Suprapubic skin (tissue), 4 donors: ENCODE measurements at places on chromosomes 4 and X. TPM values are rescaled to one million over a fixed set of nuclear protein-coding genes. Genes with fewer than 3 reads are reported as not detected.

The USP17L21 gene
- total RNA-seq, result not detected

- DNase-seq, result no peak
These were observed 150.5 kb downstream of the RAP1GDS1 start for GRCh38 chr4:98411731-98412130.

- DNase-seq, result peak; percentile 85
These were observed at the start of gene RASL11B for GRCh38 chr4:52861879-52862616. Gene RASL11B, plus strand, starts transcription at chr4:52862317. Its CDS starts 191 bp downstream, at chr4:52862508.

The SYTL5 gene
- 0.25 TPM for total RNA-seq

GRCh38 chrX:13748486-13748885 is 13.9 kb downstream of the OFD1 start:
- no peak for DNase-seq

GRCh38 chr4:154566639-154567204 is 3.9 kb downstream of the FGB start:
- DNase-seq, result no peak

The SEPSECS gene
- total RNA-seq, result 10.7 TPM

DNA sequence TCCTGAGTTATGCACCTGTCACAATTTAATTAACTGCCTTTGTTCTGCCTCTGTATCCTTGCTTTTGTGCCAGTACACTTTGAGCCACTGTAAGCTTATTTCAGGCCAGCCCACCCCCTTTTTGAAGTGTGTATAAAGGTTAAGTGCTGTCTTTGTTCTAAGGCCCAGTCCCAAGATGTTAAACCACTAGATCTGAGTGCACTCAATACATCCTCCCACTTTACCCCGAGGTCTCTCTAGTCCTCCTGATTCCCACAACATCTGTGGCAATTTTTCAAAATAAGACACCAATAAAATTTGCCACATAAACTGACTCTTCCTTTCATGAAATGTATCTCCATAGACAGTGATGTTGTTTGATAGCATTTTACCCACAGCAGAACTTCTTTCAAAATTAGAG is 124.1 kb upstream of the SPIN4 start:
- DNase-seq, result no peak

The MXRA5 gene
- 12.6 TPM for total RNA-seq

The FOXP3 gene
- total RNA-seq, result 0.26 TPM

- no peak for DNase-seq
These were observed 284.1 kb downstream of the CHIC1 start for GRCh38 chrX:73847100-73847499.

The MAML3 gene
- total RNA-seq, result 31.4 TPM

DNA sequence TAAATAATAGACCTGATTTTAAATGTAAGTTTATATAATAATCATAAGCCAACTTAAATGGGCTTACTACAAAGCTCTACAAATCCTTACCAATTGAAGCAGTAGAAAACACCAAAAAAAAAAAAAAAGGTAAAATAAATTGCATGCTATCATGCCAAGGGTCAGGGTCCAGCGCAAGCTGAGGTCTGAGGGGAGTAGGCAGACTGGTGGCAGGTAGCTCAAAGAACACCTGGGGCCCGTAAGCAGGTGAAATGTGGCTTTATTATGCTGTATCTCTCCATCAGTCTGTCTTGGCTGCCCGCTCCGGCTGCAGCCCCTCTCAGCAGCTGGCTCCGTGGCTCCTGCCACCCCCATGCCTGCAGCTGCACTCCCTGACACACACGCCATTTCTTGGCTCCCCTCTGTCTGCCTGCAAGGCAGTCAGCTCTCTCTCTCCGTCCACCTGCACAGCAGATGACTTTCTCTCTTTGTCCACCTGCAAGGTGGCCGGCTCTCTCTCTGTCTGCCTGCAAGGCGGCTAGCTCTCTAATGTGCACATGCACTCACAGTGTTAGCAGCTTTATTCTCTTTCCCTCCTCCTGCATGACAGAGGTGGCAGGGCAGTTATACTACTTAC is 209.4 kb upstream of the UGT8 start:
- no peak for DNase-seq

The ASMT gene
- total RNA-seq, result not detected

DNA sequence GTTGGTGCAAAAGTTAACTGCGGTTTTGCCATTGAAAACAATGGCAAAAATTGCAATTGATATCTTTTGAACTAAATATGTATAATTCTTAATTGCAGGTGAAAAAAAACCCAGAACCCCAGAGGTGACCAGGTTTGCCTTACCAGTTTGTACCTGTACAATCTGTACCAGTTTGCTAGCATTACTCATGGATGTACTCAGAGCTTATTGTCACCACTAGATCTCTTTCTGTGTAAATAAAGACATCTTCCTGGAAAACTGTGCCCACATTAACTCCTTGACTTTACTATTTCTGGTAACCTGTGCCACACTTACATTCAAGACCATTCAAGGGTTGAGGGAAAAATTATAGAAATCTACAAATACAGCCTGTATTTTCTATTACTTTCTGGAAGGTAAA is 139.7 kb downstream of the ELOVL6 start:
- no peak for DNase-seq

GRCh38 chrX:148540671-148541583 is 40.5 kb downstream of the AFF2 start:
- no peak for DNase-seq

DNA sequence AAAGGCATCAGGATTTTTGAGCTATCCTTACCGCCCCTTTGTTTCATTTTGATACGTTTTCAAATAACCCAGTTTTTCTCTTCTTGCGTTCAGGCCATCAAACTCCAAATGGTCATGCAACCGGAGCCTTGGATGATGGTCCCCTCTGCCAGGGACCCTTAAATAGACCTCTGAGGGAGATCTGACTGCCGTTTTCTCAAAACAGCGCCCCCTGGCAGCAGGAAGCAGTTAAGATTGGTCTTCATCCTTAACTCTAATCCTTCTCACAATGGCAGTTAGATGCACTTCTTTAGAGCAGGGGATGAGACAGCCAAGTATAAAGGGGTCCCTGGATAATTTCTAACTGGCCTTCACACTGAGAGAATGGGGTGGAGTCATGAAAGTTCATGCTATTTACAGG is 525.0 kb upstream of the SPANXN1 start:
- DNase-seq, result no peak

The SLC25A53 gene
- 5.5 TPM for total RNA-seq

GRCh38 chr4:139028191-139028661 is 12.6 kb downstream of the NOCT start:
- DNase-seq, result no peak

DNA sequence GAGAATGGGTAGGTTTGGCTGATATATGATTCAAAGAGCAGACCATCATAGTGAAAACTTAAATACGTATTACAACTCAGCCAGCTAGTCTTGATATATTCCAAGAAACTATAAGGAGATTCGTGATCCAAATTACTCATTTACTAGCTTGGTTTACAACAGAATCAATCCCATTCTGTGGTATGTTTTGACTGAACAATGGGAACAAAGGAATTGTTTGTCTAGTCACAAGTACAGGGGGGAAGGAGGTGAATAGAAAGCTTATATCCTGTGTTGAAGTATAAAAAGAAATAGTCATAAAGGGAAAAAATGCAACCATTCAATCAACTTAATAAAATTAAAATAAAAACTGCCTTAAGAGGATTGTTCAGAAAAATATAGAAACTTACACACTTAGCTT is 17.0 kb downstream of the C4orf54 start:
- no peak for DNase-seq

GRCh38 chr4:67103001-67103747 is 442.1 kb downstream of the CENPC start:
- DNase-seq, result no peak

The TRIM2 gene
- 45.1 TPM for total RNA-seq

The WDFY3 gene
- total RNA-seq, result 244 TPM

- no peak for DNase-seq
These were observed 34.7 kb upstream of the LGI2 start for GRCh38 chr4:25065431-25065858.

DNA sequence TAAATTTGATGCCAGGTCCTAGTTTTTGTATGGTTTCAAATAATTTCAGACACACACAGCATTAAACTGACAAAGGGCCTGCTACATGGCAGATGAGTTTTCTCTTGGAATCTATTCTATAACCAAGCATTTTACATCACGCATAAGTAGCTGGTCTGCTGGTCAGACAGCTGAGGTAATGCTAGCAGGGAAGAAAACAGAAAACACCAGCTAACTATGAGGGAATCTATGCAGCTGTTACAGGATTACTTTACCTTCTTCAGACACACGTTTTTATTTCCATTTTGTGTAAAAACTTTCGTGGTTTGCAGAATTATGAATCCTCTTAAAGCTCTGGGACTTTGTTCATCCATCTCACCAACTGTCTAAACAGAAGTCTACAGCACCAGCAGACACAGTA is 42.0 kb downstream of the MFAP3L start:
- DNase-seq, result no peak

DNA sequence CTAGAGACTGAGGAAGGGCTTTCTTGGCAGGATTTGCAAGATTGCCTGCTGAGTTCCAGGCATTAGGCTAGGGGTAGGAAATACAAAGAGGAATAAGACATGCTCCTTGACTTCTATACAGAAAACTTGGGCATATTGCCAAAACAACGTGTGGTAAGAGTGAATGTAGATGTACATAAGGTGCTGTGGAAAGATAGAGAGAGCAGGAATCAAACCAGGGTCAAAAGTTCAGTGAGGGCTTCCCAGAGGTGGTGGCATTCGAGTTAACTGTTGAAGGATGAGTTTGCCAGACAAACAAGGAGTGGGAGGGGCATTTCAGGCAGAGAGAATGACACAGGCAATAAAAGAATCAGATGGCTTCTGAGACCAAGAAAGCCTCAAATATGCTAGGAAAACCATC is 187.9 kb downstream of the KDR start:
- no peak for DNase-seq

The ARHGAP36 gene
- total RNA-seq, result not detected
